ENCODE measurements at places on chromosomes 4 and X.

GRCh38 chrX:68826113-68826980 is 2.5 kb upstream of the EFNB1 start:
- DNase-seq, result no peak

GRCh38 chr4:141229408-141230101 is 8.9 kb downstream of the ZNF330 start:
- DNase-seq, result no peak

GRCh38 chrX:2183193-2183725 is 317.5 kb downstream of the DHRSX start:
- DNase-seq, result no peak

DNA sequence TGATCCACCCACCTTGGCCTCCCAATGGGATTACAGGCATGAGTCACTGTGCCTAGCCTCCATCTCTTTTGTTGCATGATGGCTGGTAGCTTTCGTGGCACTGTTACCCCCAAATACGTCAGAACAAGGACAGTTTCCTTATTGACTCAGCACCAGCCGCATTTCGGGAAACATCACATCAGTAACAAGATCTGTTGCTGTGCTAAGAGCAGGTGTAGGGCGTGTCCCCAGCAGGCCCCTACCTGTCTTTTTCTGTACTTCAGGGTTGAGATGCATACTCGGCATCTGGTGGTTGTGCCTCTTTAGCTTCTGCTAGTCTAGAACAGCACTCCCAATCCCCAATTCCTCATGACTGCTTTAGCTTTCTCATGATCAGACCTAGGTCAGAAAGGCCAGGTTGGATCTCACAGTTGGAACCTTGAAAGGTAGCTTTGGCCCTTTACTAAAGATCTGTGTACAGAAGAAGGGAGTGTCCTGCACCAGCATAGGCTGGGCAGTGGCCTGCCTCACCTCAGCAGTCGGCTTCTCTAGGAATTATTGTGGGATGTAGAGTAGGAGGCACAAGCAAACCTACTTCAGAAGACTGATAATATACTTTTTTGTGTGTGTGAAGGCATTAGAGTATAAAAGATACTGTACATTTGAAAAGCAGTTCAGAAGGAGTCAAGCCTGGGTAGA is 36.8 kb downstream of the NSD2 start:
- no peak for DNase-seq

- no peak for DNase-seq
Observed at GRCh38 chr4:94426783-94427182, 25.0 kb upstream of the PDLIM5 start.

DNA sequence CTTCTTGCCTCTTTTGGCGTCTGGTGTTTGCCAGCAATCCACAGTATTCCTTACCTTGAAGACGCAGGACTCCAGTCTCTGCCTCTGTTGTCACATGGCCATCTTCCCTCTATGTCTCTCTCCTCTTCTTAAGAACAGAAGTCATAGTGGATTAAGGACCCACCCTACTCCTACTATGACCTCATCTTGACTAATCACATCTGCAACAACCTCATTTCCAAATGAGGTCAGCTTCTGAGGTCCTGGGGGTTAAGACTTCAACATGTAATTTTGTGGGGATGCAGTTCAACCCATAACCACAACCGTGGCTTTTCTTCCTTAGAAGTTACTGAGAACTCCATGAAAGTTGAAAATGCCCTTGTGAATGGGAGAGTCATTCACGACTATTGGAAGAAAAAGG is 23.3 kb downstream of the TLR8 start:
- no peak for DNase-seq

- no peak for DNase-seq
Observed at GRCh38 chr4:105851196-105851595, 44.1 kb upstream of the NPNT start.

DNA sequence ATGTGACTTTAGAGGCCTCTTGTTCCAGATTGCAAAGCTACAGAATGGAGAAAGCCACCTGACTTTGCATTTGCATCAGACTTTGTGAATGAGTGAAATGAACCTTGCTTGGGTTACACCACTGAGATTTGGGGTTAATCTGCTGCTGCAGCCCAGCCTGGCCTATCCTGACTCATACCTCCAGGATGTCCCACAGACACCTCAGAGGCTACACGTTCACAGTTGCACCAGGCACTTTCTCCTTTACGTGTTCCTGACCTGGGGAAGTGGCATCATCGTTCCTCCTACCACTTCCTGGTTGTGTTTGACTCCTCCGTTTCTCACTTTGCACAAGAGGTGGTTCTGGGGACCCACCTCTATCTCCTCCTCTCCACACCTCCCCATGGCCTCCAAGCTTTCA is 9.2 kb upstream of the SORCS2 start:
- DNase-seq, result no peak

- no peak for DNase-seq
Observed at GRCh38 chrX:72141372-72142004, 9.8 kb upstream of the RTL5 start.

DNA sequence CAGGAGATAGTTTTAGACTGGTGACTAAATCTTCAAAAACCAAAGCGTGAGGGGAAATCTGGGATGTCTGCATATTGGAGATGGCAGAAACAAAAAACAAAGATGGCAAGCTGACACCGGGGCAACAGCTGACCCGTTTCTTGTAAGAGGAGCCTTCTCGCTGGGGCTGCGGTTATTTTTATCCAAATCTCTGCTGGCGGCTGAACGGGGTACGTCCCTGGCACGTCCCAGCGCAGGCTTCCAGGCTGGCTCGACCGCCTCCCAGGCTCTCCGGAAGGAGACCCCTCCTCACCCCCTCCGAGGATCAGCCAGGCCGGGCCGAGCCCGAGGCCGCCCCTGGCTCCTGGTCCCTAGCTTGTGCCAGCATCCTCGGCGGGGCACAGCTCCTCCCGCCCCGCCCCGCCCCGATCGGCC is 403 bp downstream of the SGCB start:
- no peak for DNase-seq

- DNase-seq, result no peak
Observed at GRCh38 chr4:86096373-86096772, 263.5 kb downstream of the MAPK10 start.

DNA sequence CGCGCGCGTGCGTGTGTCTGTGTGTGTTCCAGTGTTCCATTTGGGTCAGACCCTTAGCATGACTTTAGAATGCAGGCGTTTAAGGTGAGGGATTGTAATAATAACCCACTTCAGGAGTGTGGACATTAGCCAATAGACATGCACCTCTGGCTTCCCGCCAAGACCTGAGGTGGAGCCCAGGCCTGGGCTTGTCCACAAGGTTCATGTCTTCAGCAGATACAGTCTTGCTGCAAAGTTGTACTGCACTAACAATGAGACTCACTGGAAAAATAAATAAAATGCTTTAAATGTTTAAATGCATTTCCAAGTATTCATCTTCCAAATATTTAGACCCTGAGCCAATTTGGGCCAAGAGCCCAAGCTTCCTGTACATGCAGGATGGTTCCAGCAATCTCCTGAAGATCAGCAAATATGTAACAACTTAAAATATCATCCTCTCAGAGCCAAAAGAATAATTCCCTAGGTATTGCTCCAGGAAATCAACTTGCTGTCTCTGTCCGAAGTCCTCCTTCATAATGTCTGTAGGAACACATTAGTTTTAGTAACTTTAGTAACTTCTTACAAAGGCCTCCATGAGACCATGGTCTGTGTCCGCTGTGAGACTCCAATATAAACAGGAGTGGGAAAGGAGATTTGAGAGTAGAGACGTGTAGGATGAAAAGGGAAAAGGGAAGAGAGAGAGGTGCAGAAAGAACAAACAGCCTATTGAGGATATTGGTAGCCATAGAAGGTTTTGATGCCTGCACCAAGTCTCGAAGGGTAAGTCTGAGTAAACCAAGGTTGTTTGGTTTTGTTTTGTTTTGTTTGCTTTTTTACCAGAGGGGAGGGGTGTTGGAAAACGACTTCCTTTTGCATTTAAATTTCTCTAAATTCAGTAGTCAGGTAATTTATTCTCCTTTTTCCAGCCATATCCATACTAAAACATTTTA is 98.5 kb upstream of the KLF3 start:
- DNase-seq, result no peak

GRCh38 chr4:30837131-30837539 is 117.0 kb downstream of the PCDH7 start:
- DNase-seq, result no peak

GRCh38 chr4:36676139-36677050 is 395.0 kb downstream of the DTHD1 start:
- DNase-seq, result no peak

DNA sequence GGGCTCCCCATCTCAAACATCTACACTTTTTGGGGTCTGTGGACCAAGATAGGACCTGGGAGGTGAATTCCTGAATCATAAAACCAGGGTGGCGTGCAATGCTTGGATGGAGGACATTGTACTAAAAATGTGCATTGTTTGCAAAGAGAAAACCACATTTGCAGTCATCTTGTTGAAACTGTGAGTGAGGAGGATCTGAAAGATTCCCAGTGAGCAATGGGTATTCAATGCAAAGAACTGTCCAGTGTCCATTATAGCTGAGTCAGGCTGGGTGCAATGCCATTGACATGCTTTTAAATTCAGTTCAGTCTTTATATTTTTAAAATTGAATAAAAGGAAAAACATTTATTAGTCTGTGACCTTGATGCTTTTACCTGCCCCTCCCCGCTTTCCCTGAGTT is 215.7 kb downstream of the STK32B start:
- DNase-seq, result no peak

DNA sequence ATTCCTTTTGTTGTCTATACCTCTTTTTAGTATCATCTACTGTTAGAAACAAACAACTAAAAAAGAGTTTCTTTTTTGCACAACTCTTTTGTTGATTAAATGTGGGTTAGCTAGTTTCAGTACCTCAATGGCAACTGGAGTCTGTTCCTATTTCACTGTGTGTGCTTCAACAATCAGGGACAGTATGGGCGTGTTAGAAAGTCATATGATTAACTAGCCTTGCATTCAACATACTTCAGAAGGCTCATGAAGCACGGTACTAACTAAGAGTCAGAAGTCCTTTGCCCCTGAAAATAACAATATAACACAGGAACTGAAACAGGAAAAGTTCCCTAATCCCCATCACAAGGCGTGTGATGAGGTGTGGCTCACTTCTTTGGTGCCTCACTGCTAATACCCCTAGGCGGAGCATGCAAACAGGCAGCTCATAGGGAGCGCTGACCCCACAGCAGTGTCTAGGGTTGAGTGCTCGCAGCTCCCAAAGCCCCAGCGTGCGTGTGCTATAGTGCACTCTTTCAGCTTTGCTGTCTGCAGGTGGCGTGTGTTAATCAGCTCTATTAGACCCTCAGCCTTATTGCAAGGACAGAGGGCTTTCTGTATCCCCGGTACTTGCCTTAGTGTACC is 203.1 kb upstream of the NDST3 start:
- no peak for DNase-seq

GRCh38 chr4:138039010-138039409 is 203.1 kb downstream of the SLC7A11 start:
- DNase-seq, result no peak

DNA sequence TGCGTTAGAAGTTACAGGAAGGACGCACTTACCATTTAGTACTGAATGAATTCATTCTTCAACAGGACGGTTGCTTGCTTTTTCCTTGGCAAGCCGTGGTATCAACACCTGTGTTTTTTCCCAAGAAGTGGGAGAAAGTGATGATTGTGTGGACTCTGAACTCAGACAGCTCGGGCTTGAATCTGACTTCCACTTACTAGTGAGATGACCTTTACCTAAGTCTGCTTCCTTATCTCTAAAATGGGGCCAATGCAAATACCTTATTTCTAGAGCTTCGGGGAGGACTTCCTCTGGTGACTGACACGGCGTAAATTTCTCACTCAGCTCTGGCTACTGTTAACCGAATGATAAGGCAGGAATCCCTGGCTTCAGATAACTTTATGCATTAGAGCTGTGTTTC is 146.8 kb upstream of the RBPJ start:
- no peak for DNase-seq

- no peak for DNase-seq
Observed at GRCh38 chr4:81971061-81971460, 402.7 kb downstream of the HNRNPD start.

DNA sequence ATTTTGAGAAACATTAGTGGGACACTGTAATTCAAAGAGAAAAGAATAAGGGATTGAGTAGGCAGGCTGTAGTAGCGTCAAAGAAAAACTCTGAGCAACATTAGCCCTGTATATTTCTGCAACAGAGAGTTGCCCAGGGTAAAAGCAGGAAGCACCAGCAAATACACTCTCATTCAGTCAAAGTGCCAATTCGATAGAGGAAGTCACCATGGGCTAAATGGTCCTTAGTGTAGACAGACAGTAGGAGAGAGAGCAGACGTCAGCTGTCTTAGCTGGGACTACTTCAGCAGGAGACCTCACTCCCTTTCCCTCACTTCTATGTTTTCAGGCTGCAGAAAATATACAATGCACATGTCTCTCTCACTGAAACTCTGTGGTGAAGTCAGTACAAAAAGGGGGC is 2073.8 kb upstream of the TENM3 start:
- no peak for DNase-seq

- DNase-seq, result no peak
Observed at GRCh38 chr4:130648570-130648969, 1552.6 kb downstream of the C4orf33 start.

DNA sequence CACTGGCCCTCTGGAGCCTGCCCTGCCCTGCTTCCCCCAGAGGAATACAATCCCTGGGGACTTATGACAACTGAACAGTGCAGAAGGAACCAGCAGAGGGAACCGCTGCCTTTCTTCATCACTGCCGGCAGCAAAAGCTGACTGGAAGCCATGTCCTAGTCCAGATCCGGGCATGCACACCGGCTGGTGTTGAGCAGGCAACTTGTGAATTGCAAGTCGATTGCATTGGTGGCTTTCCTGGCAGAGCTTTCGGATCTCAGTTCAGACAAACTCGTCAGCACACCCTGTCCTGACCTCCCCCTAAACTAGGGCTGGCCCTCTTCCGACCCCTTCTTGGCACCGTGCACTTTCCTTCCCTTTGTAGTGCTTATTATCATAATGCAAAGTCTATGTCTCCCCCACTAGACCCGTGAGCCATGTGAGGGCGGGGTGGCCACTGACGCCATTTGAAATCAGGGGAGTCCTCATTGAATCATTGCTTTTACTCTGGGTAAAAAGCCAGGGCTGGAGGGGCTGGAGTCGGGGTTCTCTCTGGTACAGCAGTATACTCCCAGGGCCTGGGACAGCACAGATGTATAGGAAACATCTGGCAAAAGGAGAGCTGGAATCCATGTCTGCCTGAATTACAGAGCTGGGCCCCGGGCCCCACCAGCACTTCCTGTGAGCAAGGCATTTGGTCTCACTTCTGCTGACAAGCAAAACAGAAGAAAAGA is 1.8 kb downstream of the ARHGAP4 start:
- peak; percentile 39 for DNase-seq

DNA sequence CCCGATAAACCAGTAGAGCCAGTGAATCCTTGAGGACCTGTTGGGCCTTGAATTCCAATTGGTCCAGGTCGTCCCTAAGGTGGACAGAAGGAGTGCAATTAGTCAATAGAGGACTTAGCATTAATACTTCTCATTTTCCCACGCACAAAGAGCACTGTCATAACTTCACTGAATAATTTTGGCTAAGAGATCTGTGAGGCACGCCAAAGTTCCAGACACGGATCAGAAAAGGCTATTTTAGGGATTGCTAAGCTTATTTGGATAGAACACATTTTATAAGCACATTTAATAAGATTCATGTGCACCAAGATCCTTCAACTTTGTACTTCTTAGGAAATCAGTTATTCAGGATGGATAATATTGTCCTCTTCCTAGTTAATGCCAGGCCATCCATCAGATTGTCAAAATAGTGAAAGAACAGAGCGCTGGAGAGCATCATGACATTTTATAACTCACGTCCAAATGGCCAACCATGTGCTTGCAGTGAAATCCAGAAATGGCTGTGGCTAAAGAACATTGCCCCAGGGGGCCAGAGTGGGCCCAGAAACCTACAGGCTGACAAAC is 129.8 kb downstream of the ATG4A start:
- DNase-seq, result no peak

- no peak for DNase-seq
Observed at GRCh38 chr4:174749091-174749490, 80.0 kb downstream of the GLRA3 start.

GRCh38 chrX:28312259-28312658 is 275.0 kb upstream of the IL1RAPL1 start:
- DNase-seq, result no peak

Measured in T-helper 22 cell (primary cell).